EL (cell line): ENCODE measurements at places on chromosomes 3 and 15.

DNA sequence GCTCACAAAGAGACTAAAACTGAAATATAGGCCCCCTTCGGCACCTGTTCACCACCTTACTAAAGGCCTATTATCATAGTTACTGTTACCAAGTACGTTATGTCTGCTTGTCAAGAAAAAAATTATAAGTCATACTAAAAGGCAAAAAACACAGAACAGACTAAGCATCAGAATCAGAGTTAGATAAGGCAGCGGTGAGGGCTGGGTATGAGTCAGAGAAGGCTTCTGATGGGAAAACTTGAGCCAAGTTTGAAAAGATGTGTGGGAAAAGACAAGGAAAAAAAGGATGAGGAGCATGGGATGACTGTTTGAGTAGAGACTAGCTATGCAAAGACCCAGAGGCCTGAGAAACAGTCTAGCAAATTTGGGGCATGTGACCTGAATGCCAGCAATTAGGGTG lies 387.2 kb upstream of the SGO1 start:
- DNase-seq, result peak; percentile 68

GRCh38 chr3:163306405-163306804 lies 1771.9 kb downstream of the SI start:
- DNase-seq, result no peak

DNA sequence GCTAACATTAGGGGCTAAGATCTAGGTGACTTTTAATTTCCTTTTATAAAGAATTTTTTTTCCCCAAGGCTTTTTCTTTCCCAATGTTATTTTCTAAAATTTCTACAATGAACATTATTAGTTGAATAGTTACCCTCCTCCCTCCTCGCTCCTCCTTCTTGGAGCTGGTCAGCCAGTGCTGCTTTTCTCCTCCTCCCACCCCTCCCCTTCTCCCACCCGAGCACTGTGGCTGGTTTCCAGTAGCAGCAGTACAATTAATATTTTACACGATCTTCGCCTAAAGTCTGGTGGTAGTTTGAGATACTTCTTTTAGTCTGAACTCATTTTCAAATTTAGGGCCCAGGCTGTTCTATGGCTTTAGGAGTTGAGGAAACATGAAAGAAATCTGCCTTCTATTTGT lies 41.6 kb downstream of the EEFSEC start:
- no peak for DNase-seq

DNA sequence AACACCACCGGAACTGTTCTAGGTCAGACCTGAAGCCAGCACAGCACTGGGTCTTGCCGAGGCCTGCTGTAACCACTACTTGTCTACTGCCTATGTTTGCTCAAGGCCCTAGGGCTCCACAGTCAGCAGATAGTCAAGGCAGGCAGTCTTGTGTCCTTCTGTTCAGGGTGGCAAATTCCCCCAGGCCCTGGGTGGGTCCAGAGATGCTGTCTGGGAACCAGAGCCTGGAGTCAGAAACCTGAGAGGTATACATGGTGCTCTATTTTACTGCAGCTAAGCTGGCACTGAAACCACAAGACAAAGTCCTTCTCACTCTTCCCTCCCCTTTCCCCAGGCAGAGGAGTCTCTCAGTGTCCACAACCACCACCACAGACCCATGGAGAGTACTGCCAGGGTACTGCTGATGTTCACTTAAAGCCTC lies 89.9 kb downstream of the BBX start:
- no peak for DNase-seq

- DNase-seq, result no peak
Measured at GRCh38 chr3:65166531-65166930, 478.7 kb upstream of the ADAMTS9 start.

GRCh38 chr3:128036119-128036518 lies 16.1 kb upstream of the SEC61A1 start:
- no peak for DNase-seq

GRCh38 chr3:187742351-187743171 lies 2.7 kb downstream of the BCL6 start:
- peak; percentile 48 for DNase-seq

DNA sequence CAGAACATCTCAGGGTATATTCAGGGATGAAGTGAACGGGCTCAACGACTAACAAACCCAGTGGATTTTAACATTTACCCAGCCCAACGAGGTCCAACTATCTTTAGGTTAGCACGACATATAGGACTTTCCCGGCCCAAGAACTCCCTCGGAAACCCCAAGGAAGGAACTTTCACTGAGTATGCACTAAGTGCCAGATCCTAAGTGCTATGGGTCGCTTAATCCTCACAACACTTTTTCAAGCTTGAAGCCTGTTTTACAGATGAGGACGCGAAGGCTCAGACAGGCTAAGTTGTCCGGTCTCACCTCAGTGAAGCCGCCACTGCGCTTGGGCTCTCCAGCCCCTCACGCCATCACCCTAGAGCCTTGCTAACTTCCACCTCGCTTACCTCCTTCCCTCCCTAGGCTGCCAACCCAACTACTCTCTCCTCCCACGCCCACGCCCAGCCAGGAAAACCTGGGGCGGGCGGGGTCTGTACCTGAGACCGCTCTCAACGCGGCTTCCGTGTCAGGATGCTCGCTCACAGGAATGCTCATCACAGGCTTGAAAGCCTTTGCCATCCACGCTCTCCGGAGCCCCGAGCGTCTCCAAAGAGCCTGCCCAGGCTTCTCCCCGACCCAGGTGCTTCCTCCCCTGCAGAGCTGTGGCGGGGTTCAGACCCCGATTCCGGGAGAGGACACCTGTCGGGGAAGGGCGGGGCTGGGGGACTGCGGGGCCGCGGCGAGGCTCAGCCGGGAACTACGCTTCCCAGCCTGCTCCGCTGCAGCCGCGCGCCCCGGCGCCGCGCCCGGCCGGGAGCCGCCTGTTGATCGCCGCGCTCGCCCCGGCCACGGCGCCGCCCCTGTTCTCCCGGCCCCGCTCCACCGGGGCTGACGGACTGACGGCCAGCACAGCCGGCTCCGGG lies at the start of gene TMOD2:
TMOD2 (plus strand) TSS at position 806 of the 905 bp plus-strand sequence. CDS start 14,845 bp downstream, outside the sequence.
- peak; percentile 25 for DNase-seq

DNA sequence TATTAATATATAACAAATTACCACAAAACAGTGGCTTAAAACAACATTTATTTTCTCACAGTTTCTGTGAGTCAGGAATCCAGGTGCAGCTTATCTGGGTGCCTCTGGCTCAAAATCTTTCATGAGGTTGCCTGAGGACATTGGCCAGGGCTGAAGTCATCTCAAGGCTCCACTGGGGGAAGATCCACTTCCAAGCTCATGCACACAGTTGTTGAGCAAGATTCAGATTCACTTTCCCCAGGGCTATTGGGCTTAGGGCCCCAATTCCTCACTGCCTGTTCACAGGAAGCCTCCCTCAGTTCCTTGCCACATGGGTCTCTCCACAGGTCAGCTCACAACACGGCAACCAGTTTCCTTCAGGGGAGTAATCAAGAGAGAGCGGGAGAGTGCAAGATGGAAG lies 35.0 kb downstream of the RFTN1 start:
- peak; percentile 88 for DNase-seq

- DNase-seq, result no peak
Measured at GRCh38 chr3:127304121-127304744, 16.4 kb upstream of the PRR20G start.

DNA sequence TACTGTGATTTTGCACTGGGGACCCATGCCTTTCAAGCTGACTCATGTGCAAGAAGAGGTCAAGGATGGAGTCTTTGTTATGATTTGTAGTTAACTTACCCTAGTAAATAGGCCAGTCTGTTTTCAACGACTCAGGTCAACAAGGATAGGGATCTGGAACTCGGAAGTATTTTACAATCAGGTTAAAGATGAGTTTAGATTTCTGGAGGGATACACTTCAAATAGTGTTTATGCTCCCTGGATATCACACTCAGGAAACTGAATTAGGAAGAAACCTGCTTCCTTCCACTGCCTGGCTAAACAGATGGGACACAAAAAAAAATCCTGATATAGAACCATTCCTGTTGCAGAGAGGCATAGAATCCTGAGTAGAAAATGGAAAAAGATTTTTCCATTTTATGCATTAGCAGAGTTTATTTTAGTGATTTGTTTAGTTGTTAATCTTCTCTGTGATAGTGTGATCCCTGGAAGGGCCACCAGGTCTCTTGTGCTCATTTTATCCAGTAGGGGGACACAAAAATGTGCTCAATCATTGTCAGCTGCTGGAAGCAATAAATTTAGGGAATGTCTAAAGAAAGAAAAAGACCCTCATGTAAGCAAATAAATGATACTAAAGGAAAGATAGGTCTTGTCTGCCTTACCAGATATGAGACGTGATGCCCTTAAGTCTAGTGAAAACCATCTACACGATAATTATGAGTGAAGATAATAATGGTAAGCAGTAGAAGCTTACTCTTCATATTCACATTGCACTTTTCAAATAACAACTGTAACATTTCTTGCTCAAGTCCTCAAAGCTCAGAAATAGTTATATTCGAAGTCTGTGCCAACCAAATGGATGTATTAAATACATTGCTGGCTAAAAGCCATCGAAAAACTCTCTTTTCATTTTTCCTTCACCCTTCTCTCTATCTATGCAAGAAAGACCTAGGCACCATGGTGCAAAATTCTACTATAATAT lies 452.1 kb upstream of the KCNMB2 start:
- no peak for DNase-seq

GRCh38 chr3:34956511-34956910 lies 682.8 kb upstream of the ARPP21 start:
- no peak for DNase-seq

GRCh38 chr3:70078778-70079177 lies 79.2 kb downstream of the SAMMSON start:
- no peak for DNase-seq

DNA sequence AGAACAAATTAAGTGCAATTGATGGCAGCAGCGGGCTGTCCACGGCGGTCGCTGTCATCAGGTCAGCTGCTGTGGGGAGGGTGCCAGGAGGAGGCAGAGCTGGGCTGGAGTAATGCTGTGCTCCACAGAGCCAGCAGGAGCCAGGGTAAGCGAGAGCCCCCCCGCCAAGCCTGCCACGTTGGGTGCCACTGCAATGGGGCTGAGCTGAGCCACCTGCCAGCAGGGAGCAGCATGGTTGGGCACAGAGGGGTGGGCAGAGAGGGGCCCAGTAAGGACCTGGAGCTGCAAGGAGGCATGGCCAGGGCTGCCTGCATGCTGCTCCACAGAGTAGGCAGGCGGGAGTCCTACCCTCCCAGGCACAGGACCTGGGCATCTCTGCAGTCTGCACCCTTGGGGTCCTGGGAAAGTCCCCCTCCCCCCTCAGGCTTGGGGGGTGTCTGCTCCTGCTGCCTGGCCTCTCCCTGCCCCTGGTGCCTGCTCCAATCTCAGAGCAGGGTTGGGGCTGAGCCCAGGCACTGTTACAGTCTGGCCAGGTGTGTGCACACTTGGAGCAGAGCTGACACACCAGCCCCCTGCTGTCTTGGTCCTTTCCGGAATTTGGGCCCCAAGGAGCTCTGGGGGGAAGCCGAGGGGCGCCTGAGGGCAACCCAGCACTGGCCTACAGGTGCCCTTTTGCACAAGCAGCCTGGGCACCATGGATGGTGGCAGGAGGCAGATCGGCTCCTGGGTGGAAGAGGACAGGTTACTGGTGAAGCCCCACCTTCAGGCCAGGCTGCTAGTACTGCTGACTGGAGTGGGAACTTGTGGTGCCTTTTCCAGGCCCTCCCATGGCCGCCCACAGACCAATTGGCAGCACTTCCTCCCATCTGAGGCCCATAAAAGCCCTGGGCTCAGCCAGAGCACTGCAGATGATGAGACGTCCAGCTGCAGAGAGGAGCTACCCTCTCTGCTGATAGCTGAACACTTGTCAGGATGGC lies 8.5 kb upstream of the PIAS1 start:
- DNase-seq, result no peak

DNA sequence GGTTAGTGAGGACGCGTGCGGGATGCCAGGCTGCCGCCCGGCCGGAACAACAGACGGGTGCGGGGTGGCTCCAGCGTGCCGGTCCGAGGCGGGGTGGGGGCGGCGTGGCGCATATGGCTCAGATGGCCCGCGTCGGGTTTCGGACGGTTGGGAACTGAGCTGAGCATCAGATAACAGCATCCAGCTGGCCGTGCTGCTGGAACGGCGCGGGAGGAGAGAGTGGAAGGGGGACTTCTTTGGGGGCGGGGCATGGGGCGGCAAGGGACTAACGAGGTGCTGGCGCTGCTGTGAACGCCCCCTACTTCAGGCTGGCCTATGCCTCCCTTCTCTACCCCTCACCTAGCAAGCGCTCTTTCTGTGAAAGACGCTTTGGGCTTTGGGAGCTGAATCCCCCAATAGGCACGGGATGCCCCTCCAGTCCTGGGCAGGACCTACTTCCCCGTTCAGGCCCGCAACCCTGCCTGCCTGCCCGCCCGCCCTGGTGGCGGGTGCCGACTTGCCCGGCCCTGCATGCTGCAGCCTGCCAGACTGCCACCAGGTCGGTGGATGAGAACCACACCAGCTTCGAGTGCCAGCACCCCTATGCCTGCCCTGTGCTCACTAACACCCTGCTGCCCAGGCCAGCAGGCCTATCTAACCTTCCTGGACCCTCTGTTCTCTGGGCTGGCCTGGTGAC lies 542 bp downstream of the INKA1 start:
- peak; percentile 54 for DNase-seq

- no peak for DNase-seq
Measured at GRCh38 chr15:22815766-22816165, 22.7 kb upstream of the NIPA2 start.

DNA sequence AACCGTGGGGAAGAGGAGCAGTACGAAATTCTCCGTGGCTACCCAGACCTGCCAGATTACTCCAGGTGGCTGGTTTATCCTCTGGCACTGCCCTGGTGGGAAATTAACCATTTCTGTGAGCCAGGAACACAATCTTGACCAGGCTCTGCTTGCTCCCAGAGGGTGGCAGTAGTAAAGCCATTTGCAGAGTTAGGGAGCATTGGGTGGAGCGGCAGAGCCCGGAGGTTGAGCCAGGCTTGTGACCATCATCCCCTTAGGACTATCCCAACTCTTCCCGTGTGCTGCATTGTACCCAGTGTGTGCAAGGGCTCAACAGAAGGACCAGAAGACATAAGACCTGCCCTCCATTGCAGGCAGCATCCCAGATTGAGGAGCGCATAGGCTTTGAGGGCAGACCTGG lies 5.3 kb downstream of the KNG1 start:
- DNase-seq, result peak; percentile 15

DNA sequence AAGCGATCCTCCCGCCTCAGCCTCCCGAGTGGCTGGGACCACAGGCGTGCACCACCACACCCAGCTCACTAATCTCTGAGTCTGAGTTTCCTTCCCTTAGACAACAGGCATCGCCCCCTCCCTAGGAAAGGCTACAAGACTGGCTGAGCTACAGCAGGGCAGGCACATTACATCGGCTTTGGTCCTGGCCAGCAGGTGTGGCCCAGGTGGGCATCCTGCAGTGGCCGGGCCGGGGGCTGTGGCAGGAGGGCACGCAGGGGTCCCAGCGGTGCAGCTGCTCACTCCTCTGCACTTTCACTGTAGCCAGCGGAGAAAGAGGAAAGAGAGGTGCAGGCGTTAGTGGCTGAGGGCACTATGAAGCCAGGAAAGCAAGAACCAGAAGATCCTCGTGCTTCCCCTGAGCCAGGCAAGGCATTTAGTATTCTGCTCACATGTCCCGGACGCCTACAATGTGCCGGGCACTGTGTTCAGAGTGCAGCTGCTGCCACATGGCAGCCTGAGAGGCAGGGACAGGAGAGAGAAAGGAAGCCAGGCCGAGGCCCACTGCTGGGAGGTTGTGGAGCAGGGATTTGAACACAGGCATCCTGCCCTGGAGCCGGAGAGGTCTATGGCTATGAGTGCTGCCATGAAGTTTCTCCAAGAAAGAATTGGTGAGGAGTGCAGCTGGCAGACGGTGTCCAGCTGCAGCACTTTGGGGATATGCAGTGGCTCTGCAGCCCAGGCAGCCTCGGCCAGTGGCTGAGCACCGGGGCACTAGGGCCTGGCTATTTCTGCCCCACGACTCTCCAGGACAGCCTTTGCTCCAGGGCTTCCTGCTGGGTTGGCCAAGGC lies 22.3 kb downstream of the GRIP2 start:
- no peak for DNase-seq
